ENCODE measurements at places on chromosomes 1 and 21. TPM values are rescaled to one million over a fixed set of nuclear protein-coding genes. Genes with fewer than 3 reads are reported as not detected.
A peak's percentile ranks its signal among the peaks of the same experiment; 100 is the strongest.

Gene BCL2L15
- 0.89 TPM for total RNA-seq

DNA sequence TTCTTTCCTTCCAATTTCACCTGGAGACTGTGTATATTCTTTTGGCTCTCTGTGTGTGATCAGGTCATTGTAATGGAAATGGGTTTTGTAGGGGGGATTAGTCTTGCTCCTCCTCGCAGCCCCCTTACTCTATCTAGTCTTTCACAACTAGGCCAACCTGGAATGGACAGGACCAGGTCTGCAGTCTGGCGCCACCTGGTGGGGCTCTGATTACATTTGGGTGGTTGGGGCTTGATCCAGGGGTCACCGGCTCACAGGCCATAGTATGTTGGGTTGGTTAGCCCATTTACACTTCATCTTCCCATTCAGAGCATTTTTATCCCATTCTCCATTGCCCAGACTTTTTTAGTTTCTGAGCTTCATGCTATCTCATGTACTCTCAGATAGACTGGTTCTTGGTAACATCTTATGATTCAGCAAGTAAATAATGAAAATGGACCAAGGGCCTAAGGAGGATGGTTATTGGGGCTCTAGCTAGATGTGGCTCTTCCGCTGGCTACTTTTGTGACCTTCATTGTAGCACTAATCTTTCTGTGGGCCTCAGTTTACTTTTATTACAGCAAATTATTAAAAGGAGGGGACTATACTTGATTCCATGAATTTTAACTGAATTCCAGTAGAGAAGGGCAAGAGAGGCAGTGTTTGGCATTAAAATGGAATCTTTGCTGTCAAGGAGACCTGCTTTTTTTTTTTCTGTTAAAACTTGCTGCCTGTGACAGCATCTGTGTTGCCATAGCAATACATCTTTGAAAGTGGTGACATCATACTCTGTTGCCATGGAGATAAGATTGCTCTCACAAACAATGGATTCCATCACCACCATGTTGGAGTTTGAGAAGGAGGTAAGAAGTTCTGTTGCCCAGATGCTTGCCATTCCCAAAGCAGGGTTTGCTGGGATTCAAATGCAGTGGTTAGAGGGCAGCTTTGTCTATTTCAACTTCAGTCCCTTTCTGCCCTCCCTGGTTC lies 150.1 kb downstream of the PLXNA2 start:
- peak; percentile 58 for DNase-seq

Gene GJC2
- total RNA-seq = 5.9 TPM

Gene TMEM125
- total RNA-seq = not detected

DNA sequence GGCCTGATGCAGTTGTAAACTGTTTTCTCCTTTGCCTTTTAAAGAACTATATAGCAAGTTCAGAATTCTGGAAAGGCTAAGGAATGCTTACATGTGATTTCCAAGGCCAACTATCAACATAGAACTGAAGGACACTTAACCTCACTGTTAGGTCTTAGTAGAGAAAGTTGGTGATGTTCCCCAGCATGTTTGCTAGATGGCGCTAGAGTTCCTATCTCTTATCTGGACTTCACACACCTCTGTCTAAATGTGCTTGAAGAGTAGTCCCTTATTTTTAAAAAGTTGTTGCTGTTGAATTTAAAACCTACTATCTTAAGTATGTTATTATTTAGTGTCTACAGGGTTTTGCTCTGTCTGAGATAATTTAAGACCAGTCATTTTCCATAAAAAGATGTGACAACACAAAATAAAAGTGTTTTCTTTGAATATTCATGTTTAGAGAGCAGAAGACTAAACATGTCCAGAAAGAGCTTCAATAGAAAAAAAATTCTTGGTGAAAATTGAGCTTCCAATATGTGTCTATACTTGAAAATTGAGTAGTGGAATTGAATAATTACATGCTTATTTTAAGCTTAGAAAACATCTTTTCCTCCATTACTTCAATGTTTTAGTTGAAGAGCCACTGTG lies 237.3 kb downstream of the S1PR1 start:
- no peak for DNase-seq

DNA sequence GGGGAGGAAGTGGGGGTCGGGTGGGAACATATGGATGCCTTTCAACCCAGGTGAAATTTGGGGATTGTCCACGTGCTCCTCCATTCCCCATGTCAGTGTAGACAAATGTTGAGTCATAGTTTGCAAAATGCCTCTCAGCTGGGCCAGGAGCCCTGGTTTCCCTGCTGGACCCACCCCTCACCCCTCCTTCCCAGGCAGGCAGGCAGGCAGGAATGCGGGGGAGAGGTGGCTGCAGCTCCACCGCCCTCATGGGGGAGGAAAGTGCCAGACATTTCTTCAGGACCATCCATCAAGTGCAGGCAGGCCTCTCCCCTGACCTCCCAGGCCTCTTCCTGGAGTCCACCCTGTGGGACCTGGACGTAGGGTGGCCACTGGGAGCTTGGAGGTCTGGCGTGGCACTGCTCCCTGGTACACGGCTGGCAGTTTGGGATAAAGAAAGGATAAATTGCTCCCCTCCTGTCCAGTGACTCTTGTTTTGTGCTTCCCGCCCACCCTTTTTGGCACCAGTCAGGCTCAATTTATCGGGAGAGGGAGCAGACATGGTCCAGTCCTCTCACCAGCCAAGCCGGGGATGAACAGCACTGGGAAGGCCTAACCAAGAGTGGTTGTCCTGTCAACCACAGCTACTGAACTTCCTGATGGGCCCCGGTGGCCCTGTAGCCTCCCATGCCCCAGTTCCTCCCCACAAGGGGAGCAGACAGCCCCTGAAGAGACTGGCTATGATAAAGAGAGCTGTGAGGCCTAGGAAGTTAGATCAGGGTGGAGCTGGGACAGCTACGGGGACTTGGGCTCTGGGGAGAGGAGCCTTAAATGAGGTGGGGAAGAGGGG lies 18.9 kb downstream of the NPR1 start:
- DNase-seq = no peak

- DNase-seq = peak; percentile 9
Measured at GRCh38 chr21:38506661-38507281, 8.5 kb upstream of the ERG start.

DNA sequence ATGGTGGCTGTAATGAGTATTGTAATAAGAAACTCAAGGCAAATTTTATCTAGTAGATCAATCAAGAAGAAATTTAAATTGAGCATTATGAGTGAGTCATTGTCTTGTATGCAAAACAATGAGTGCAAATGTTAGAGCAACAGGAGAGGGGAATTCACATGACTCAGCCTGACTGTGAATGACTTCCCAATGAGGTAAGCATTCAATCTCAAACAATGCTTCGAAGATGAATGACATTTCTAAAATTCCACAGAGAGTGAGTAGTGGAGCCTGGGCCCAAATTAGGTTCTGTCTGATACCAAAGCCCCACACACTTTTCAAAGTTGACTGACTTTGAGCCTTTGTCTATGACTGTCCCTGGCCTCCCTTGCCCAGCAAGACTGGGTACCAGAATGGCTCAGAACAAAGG lies 738.0 kb downstream of the PTPRU start:
- no peak for DNase-seq

DNA sequence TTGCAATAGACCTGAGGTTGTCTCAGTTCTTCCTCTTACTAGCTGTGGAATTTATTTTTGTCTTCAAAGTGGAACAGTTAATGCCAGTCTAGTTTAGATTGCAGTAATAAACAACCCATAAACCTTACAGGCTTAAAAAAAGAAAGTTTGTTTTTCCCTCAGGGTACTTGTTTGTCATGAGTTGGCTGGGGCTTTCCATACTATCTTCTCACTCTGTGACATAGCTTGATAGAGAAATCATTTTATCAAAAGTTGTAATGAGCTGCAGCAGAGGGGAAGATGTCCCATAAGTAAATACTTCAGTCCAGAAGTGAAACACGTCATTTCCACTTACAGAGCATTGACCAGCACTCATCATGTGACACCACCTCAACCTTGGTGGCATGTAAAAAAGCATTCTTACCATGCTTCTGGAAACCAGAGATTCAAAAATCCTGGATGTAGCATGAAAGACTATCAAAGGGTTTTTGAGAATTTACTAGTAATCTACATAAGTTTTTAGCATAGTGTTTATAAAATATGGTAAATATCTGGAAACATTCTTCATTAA lies 62.8 kb upstream of the COL11A1 start:
- DNase-seq = no peak

DNA sequence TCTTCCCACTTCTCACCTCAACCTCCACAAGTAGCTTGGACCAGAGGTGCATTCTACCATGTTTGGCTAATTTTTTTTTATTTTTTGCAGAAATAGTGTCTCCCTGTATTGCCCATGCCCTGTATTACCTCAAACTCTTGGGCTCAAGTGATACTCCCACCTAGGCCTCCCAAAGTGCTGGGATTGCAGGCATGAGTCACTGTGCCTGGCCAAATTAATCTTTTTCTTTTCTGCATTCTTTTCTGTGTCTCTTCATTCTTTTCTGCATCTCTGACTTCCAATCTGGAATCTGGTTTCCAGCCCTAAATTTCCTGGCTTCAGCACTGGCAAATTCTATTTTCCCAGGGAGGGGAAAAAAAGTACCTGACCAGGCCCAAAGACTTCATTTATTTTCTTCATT lies 31.2 kb upstream of the TACSTD2 start:
- no peak for DNase-seq

- DNase-seq = no peak
Measured at GRCh38 chr1:26784023-26784871, 3.5 kb upstream of the PIGV start.

- DNase-seq = no peak
Measured at GRCh38 chr21:31624961-31625491, 34.5 kb upstream of the SOD1 start.

- DNase-seq = no peak
Measured at GRCh38 chr21:29064850-29065481, 8.5 kb downstream of the CCT8 start.

DNA sequence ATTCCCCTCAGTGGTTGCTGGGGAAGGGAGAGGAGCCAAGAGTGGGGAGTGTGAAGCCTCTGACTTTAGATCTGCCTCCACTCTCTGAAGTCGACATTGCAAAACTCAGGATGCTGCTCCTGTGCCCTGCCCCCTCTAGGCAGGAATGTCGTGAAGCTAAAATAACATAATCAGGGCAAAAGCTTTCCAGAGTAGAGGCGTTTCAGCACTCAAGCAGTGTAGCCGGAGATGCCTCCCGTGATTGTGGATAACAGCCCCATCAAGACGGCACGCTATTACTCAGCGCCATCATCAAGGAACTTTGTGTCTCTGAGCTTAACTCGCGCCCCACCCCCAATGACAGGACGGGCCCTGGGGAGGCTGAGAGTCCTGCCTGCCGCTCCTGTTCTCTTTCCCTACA lies 60.0 kb downstream of the FBXO2 start:
- no peak for DNase-seq

GRCh38 chr21:22758478-22758877 lies 1760.3 kb downstream of the NCAM2 start:
- no peak for DNase-seq

Gene DMRTA2
- total RNA-seq = not detected

DNA sequence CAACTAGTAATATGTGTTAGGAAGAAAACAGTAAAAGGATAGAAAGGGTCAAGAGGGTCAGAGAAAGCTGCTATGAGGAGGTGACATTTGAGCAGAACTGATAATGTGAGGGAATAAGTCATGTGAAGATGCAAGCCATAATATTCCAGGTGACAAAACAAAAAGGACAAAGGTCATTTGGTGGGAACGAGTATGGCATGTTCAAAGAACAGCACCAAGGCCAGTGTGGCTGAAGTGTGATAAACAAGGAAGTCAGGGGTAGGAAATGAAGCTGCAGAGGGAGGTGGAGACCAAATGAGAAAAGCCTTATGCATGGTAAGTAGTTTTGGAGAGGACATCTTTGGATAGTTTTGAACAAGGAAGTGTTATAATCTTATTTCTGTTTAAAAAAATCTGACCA lies 46.7 kb downstream of the LPGAT1 start:
- DNase-seq = peak; percentile 43

DNA sequence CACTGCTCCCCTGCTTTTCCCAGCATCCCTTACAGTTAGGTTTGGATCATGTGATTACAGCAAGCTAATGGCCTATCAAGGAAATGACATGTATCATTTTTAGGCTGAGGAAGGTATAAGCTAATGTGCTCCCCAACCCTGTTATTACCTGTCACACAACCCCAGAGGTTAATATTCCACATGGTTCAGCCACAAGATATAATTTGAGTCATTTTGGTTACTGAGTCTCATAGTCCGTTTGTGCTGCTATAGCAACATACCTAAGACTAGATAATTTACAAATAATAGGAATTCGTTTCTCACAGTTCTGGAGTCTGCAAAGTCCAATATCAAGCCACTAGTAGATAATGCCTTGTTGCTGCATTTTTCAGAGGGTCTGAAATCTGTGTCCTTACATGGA lies 29.1 kb upstream of the SLC16A1 start:
- DNase-seq = no peak

DNA sequence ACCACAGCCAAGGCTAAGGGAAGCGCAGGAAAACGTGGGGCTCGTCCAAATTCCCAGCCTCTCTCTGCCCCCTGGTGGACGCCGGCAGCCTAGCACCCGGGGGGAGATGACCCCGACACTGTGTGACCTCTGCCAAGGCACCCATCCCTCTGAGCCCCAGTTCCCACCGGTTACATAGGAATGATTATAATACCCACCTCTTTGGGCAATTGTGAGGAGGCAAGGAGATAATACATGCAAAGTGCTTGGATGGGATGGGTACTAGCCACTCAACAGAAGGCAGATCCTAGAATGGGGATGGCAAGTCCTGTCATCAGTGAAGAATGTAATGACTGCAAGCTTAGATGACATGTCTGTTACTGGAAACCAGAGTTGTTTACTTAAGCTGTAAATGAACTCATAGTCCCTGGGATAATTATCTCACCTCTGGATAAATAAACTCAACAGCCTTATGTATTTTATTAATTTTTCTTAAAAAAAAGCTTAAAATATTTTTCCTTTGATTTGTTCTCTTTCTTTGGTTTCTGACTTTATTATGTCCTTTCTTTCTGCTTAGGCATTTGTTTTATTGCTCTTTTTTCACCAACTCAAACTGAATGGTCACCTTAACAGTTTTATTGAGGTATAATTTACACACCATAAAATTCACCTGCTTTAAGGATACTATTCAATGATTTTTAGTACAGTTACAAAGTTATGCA lies 11.3 kb upstream of the BMP8B start:
- peak; percentile 55 for DNase-seq

DNA sequence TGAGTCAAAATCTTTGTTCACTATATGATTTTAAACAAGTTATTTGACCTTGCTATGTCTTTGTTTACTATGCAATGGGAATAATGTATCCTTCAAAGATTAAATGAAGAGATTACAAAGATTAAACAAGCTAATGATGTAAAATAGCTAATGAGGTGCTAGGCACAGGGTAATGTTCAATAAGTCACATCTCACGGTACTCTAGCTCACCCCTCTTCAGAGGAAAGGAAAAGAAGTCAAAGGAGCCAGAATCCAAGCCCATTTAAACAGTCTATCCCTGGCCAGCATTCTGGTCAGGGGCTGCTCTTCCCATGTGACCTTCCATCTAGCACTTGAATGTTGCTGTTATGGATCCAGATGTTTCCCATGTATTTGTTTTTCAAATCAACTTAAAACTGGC lies 412.4 kb upstream of the CAMK1G start:
- DNase-seq = no peak

- DNase-seq = no peak
Measured at GRCh38 chr1:215473943-215474342, 93.2 kb upstream of the KCTD3 start.

- DNase-seq = no peak
Measured at GRCh38 chr1:240139511-240139910, 47.8 kb downstream of the FMN2 start.

- no peak for DNase-seq
Measured at GRCh38 chr21:43899307-43900077, 34.5 kb downstream of the AGPAT3 start.

All from CD8-positive, alpha-beta T cell (primary cell).